ENCODE measurements at places on chromosomes 4 and X. TPM values are rescaled to one million over a fixed set of nuclear protein-coding genes. Genes with fewer than 3 reads are reported as not detected.

GRCh38 chrX:129996120-129996519, 13.7 kb downstream of the BCORL1 start:
- DNase-seq = no peak

- no peak for DNase-seq
Observed at GRCh38 chr4:45910511-45910910, 213.3 kb downstream of the GABRG1 start.

- no peak for DNase-seq
Observed at GRCh38 chr4:36508394-36508793, 227.0 kb downstream of the DTHD1 start.

DNA sequence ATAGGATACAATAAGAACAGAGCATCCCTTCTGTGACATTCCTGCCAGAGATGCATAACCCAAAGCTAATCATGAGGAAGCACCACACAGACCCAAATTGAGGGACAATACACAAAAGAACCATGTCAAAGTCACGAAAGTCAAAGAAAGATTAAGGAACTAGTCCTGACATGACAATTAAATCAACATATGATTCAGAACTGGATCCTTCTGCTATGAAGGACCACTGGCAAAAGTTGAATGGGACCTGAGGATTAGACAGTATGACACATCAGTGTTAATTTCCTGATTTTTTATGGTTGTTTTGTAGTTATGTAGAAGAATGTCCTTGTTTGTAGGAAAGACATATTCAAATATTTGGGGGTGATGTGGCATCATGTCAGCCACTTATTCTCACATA, 13.9 kb downstream of the ACOT9 start:
- no peak for DNase-seq

DNA sequence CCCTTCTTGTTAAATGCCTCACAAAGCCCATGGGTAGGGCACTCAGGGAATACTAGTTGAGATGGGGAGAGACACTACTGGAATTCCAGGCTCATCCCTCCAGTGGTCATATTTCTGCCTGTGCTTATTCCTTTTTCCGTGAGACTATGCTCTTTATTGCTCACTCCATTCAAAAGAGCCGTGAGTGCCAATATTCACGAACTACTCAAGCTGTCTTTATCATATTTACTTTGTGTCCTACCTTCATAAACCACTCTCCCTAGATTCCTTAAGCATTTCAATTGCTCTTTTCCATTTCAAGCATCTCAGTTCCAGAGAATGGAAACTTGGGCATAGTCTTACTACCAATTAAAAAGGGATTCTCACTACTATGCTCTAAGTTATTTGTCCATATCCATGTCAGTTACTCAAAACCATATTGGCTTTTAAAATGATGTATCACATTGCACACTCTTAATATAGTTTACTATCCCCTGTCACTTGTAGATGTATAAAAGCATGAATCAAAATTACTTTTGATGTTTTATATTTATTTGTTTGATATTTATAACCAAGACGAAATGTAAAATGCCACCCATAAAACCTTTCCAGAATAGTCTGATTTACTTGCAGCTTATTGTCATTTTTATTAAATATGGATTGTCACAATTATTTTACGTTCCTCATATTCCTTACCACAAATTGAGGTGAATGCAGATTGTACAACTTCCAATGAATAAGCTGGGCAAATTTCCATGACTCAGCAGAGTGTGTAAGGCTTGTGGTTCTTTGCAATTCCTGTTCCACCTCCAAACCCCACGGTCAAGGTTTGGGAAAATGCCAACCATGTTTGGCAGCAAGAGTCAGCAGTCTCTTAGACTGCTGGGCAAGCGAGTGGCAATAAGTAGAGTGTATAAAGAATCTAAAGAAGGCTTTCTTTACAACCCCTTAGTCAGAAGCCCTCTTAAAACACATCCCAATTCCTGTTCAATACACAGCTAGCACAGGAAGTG, 24.4 kb downstream of the ENOX2 start:
- no peak for DNase-seq

- no peak for DNase-seq
Observed at GRCh38 chrX:106331606-106332005, 163.5 kb downstream of the PWWP3B start.

- no peak for DNase-seq
Observed at GRCh38 chrX:11537141-11537540, 128.6 kb downstream of the ARHGAP6 start.

Gene DEFB131A
- total RNA-seq = not detected

Gene EDA
- total RNA-seq = 2.1 TPM

Gene STPG2
- total RNA-seq = 1.0 TPM
